ENCODE measurements at places on chromosomes 6 and 20. TPM values are rescaled to one million over a fixed set of nuclear protein-coding genes. Genes with fewer than 3 reads are reported as not detected.

DNA sequence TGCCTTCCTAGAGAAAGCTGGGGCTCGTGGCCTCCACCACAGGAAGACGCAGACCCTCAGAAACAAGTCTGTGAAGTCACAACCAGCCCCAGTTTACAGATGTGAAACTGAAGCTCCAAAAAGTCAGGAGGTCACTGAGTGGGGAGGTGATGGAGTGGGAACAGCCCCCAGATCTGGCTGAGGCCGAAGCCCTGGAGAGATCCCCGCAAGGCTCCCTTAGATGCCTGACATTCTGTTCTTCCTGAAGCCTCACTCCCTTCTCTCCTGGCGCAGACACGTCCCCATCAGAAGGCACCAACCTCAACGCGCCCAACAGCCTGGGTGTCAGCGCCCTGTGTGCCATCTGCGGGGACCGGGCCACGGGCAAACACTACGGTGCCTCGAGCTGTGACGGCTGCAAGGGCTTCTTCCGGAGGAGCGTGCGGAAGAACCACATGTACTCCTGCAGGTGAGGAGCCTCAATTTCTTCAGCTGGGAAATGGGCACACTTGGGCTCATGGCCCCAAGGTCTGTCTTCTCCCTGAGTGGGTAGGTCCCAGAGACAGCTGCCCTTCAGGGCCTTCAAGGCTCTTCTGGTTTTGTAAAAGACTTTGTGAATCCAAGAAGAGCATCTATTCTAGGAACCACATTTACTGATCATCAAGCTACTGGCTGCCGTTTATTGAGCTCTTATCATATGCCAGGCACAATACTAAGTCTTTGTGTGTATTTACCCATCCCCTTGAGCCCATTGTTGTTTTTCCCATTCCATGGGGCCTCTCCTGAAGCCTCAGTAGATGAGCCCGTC lies 50.5 kb downstream of the HNF4A start:
- DNase-seq = no peak

GRCh38 chr6:14317387-14317970 lies 199.9 kb downstream of the CD83 start:
- DNase-seq = no peak

GRCh38 chr6:136920671-136921380 lies 1.3 kb upstream of the SLC35D3 start:
- no peak for DNase-seq

- DNase-seq = no peak
These were observed 9.1 kb downstream of the RBM38 start for GRCh38 chr20:57400231-57400701.

- DNase-seq = no peak
These were observed 20.2 kb downstream of the NAPB start for GRCh38 chr20:23401051-23401450.

DNA sequence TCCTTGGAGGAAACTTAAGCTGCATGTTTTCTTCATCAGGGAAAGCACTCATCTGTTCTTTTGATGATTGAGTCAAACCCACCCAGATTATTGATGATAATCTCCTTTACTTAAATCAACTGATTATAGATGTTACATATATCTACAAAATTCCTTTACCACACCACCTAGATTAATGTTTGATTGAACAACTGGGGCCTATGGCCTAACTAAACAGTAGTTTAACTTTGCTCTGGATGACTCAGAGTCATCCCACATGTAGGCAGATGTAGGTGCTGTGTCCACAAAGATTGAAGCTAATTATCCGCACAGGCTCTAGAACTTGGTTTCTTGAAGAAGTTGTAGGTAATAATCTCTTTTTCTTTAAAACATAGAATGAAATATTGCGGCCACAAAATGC lies 42.2 kb downstream of the PKIB start:
- DNase-seq = no peak

DNA sequence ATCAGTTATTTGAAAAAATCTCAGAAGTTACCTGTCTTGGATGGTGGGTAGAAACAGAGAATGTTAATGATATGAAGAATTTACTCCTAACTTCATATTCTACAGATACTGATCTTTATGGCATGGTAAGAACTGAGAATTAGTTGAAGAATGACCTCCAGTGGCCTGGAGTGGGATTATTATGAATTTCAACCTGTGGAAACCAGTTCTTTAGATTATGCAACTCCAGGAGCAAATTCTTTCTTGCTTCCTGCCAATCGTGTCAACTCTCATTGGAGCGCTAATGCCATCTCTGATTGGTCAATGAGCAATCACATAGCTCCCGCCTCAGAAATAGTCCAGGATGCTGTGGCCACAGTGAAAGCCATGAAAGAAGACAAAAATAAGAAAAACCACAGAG lies 40.6 kb downstream of the LYRM2 start:
- no peak for DNase-seq

PGC gene
- polyA plus RNA-seq = 0.07 TPM

CDH4 gene
- 6.9 TPM for polyA plus RNA-seq
